Stimulated activated CD4-positive, alpha-beta T cell treated with anti-CD3 and anti-CD28 coated beads, TNF-alpha, amount 100 ng/mL, for 48 hours (primary cell): ENCODE measurements at places on chromosomes 1 and 21.

DNA sequence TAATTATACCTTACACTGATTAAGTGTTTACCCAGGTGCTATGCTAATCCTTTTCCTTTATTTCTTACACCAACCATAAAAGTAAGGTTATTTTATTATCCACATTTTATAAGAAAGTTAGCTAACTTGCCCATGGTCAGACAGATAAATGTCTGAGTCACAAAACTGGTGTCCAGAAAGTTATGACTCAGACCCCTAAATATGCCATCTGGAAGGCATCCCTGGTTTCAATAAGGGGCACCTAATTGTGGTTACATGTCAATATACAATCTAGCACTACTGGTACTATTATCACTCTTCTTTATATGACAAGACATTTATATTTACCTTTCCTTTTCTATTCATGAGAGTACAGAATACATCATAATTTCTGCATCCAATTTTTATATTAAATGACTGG is 496.5 kb upstream of the ADGRL2 start:
- DNase-seq, result no peak

DNA sequence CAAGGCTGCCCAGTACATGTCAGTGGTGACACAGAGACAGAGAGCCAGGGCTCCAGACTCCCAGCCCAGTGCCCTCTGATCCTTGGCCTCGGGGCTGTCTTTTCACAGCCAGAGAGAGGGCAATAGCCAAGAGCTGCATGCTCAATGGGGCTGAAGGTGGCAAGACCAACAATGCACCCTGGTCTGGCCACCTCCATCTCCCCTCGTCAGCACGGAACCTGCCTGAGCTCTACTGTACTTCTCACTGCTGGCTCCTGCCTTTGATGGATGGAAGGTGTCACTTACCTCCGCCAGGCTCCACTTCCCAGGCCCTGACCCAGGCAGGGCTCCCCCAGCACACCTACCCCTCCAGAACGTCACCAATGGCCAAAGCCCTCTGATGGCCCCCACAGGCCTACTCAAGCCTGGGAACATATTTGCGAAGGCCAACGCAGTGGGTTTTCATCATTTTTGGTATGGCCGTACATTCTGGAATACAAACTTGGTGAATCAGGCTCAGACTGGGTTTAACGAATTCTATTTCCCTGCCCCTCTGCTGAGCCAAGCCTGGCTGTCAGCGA is 88.1 kb downstream of the DMRTB1 start:
- DNase-seq, result no peak

- DNase-seq, result no peak
These were observed 41.2 kb downstream of the PCP4 start for GRCh38 chr21:39908265-39908923.

GRCh38 chr1:214066936-214067335 is 79.2 kb downstream of the PROX1 start:
- no peak for DNase-seq

- no peak for DNase-seq
These were observed 971 bp upstream of the GNG4 start for GRCh38 chr1:235650341-235651169.

GRCh38 chr1:202155478-202156021 is 4.9 kb downstream of the PTPN7 start:
- DNase-seq, result no peak

- DNase-seq, result no peak
These were observed 559 bp downstream of the RBBP4 start for GRCh38 chr1:32651461-32652073.

DNA sequence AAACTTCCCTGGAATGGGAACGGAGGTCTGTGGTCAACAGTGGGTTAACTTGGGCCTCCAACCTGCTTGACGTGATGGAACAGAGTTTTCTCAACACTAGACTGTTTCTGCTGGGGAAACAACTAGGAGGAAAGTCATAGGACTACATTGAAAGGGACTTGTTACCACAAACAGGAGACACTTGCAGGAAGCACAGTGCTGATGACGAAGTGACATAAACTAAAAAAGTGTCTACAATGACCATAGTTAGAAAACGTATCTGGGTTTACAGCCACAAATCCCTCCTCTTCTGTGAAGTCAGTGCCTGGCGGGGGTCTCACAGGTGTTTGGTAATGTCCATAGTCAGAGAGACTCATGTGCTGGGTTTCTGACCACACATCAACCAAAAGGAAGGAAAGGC is 86.3 kb downstream of the FCRL5 start:
- DNase-seq, result no peak

GRCh38 chr1:201947697-201948008 is 1.3 kb upstream of the LMOD1 start:
- DNase-seq, result no peak

GRCh38 chr1:185886046-185886445 is 151.9 kb downstream of the HMCN1 start:
- no peak for DNase-seq

- DNase-seq, result no peak
These were observed 5.8 kb downstream of the KCNC4 start for GRCh38 chr1:110215621-110216515.

DNA sequence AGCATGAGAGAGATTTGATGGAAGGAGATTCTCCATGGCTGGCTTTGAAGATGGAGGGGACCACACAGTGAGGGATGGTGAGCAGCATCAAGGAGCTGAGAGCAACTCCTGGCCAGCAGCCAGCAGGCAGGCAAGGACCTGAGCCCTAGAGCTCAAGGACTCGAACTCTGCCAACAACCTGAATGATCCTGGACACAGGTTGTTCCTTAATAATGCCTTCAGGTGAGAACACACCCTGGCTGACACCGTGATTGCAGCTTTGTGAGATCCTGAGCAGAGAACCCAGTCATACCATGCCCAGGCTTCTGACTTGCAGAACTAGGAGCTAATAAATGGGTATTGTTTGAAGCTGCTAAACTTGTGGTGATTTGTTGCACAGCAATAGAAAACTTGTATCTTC is 183.1 kb downstream of the LMX1A start:
- DNase-seq, result no peak

- DNase-seq, result no peak
These were observed 117.3 kb upstream of the PKN2 start for GRCh38 chr1:88566615-88567387.

- DNase-seq, result no peak
These were observed 115.0 kb downstream of the SYF2 start for GRCh38 chr1:25117233-25117823.

- DNase-seq, result no peak
These were observed 69.5 kb upstream of the FBXO28 start for GRCh38 chr1:224044420-224044819.

DNA sequence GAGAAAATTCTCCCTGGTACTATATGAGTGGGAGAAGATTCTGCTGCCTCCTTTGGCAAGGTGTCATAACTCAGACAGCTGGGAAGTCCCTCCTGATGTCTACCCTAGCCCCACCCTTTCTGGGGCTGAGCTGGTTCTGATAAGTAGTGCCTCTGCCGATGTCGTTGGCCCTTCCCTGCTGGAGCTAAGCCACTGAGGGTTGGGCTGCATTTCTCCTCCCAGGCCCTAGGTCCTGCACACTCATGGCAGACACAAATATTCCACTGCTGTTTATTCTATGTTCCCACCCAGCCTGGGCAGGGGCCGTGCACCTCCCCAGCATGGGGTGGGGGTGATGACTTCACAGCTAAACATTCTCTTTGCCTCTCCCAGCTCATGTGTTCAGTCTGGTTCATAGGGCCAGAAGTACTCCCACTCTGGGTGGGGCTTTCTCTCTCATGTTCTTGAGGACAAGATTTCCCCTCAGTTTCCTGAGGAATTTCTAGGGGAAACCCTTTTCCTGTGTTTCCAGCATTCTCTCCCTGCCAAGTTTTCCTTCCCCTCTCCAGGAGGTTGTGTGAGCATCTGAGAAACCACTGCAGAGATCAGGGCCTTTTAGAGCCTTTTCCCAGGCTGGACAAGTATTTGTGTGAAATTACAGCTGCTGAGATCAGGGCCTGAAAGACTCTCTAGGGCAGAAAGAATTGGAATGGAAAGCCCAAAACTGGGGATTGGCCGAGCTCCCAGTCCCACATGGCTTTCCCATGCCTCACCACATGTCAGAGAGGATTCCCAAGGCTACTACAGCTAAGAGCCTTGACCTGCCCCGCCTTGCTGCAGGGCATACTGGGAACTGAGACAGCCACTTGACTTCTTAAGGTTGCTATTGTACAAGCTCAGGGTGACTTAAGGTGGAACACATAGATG is 66.2 kb downstream of the ATP2B4 start:
- no peak for DNase-seq

GRCh38 chr1:19444296-19445021 is 40.9 kb downstream of the CAPZB start:
- DNase-seq, result no peak

GRCh38 chr1:154115180-154115579 is 39.7 kb downstream of the NUP210L start:
- no peak for DNase-seq

DNA sequence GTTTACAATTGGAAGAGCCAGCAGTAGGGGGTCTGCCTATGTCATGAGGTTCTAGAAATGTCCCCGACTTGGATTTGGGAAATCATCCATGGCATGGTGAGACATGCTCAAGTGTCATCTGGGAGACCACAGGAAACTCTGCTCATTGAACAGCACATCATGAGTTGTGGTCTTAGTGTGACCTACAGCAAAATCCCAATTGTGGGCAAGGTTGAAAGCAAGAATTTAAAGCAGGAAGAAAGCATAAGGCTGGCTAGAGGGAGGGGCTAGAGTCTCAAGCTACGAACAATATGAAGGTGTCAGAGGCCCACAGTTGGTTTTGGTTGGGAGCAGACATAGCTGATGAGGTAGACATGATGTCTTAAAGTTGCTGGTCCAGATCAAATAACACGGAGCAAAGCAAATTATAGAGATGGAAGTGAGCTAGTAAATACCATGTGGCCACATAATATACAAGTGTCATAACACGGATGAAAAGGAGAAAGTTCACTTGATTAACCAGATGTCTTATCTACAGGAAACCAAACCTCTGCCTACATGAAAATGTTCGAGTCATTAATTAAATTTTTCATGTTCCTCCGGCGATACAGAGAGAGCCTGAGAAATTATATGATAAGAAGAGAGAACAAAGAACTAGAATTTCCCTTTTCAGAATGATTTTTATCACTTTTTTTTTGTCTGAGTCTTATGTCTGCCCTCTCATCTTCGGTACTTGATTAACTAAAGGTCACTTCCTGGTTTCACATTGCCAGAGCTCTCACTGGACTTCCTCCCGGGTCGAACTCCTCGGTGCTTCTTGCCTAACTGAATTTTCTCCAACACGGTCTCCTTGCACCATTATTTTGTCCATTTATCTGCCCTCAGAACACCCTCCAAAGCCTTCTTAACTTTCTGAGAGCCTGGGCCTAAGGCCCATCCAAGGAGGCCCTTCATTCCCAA is 67.5 kb upstream of the DUSP10 start:
- DNase-seq, result no peak

- peak; percentile 91 for DNase-seq
These were observed 496 bp downstream of the NUCKS1 start for GRCh38 chr1:205749234-205750137.

- no peak for DNase-seq
These were observed 20.3 kb upstream of the C2CD2 start for GRCh38 chr21:41973861-41974751.

DNA sequence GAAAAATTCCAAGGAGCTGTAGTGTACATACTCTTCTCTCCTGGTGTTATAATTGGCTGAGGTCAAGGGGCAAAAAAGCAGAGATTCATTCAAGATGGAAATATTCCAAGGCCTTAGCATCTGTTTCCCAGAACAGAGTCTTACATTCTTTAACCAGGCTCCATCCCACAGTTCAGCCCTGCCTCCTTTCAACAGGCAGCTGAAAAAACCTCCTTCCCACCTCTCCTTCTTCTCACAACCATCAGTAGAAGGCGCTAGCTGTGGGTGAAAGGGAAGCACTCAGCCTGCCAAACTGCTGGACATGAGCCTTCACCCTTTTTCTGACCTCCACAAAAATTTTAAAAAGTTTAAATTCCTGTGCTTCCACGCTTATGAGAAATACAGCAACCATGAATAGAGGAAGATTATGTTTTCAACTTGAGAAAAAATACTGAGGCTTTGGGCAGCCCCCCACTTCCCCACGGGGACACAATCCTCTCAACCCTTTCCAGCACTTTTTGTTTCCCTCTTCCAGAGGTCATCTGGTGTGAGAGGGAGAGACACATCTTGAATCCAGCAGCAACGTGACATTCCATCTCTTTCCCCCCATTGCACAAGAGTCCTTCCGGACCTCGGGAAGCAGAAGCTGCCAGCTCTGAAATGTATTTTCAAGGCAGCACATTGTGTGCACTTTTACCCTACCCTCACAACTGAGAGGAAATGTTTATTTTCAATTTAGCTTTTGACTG is 43.2 kb upstream of the FMO2 start:
- no peak for DNase-seq

- DNase-seq, result no peak
These were observed 2.8 kb upstream of the CD1D start for GRCh38 chr1:158177700-158178450.

DNA sequence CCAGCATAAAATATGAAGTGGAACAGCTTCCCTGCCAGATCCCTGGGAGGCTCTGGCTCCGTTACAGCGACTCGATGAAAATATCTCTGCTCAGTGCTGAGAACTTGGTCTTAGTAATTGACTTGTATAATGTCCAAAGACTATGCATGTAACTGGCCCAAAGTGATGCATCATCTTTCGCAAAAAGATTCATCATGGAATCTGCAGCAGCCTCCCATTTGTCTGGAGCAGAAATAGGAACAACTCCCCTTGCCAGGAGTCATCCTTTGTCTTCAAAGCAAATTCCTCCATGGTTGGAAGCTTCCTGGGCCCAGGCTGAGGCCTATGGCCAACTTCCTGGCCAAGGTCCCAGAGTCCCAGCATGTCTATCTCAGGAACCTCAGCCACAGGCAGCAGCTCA is 16.9 kb upstream of the SLC6A17 start:
- DNase-seq, result no peak

- no peak for DNase-seq
These were observed 138.7 kb downstream of the DHRS3 start for GRCh38 chr1:12479311-12479710.

GRCh38 chr1:26239936-26240335 is 5.9 kb downstream of the CEP85 start:
- DNase-seq, result no peak

DNA sequence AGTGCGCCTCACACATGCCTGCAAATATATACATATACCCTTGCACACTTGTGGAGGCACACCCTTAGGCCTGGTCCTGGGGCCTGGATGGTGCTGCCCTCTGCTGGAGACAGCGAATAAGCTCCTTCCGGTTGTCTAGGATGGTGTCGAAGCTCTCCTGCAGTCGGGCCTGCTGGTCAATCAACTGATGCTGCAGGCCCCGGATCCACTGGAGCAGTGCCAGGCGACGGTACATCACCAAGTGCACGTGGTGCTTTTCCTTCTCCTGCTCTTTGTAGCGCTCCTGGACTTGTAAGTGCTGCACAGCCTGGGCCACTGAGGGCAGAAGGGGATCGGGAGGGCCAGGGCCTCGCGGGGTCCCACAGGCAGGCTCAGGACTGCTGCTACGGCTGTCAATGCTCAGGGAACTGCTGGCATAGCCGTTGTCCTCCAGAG is 3.1 kb downstream of the C1orf216 start:
- DNase-seq, result peak; percentile 72

GRCh38 chr1:244138399-244138798 is 87.3 kb downstream of the ZBTB18 start:
- DNase-seq, result no peak

- DNase-seq, result no peak
These were observed 21.7 kb downstream of the PDXK start for GRCh38 chr21:43740497-43741156.

GRCh38 chr1:11541236-11541635 is 62.3 kb downstream of the DISP3 start:
- no peak for DNase-seq

GRCh38 chr1:94463765-94464330 is 45.7 kb downstream of the ABCD3 start:
- no peak for DNase-seq
